ENCODE measurements at places on chromosomes 4 and X. TPM values are rescaled to one million over a fixed set of nuclear protein-coding genes. Genes with fewer than 3 reads are reported as not detected.

The CDKN2AIP gene
- total RNA-seq = 23.8 TPM

The CXCL6 gene
- not detected for total RNA-seq

The DGKK gene
- 0.18 TPM for total RNA-seq

The MRPL1 gene
- total RNA-seq = 39.0 TPM

The ABRAXAS1 gene
- total RNA-seq = 25.9 TPM

The VCX2 gene
- total RNA-seq = not detected

The NDNF gene
- total RNA-seq = 23.9 TPM

The HPGDS gene
- total RNA-seq = not detected

The CCSER1 gene
- 11.9 TPM for total RNA-seq

The SERTM2 gene
- total RNA-seq = 0.11 TPM

The MPC1L gene
- not detected for total RNA-seq

The IGBP1 gene
- total RNA-seq = 38.3 TPM

The FAT1 gene
- total RNA-seq = 130 TPM

The ARR3 gene
- not detected for total RNA-seq

The HTRA3 gene
- 3.4 TPM for total RNA-seq

The ARMCX4 gene
- 26.2 TPM for total RNA-seq

The CENPVL3 gene
- 11.1 TPM for total RNA-seq

The TAF1 gene
- 31.9 TPM for total RNA-seq

The DCAF8L2 gene
- total RNA-seq = not detected

The FAM47A gene
- not detected for total RNA-seq

The APOOL gene
- total RNA-seq = 16.6 TPM

The SUPT20HL1 gene
- not detected for total RNA-seq

The SH3TC1 gene
- 2.7 TPM for total RNA-seq

The STPG2 gene
- total RNA-seq = 0.23 TPM

The ADH1C gene
- total RNA-seq = not detected

The RNF212 gene
- total RNA-seq = 5.0 TPM

The FOXR2 gene
- total RNA-seq = not detected

The SLC2A9 gene
- 0.26 TPM for total RNA-seq

The STAP1 gene
- total RNA-seq = not detected

The NAA11 gene
- total RNA-seq = not detected

Measured in neural crest cell (in vitro differentiated cells).